ENCODE measurements at places on chromosomes 16 and 17. TPM values are rescaled to one million over a fixed set of nuclear protein-coding genes. Genes with fewer than 3 reads are reported as not detected.
A peak's percentile ranks its signal among the peaks of the same experiment; 100 is the strongest.

DNA sequence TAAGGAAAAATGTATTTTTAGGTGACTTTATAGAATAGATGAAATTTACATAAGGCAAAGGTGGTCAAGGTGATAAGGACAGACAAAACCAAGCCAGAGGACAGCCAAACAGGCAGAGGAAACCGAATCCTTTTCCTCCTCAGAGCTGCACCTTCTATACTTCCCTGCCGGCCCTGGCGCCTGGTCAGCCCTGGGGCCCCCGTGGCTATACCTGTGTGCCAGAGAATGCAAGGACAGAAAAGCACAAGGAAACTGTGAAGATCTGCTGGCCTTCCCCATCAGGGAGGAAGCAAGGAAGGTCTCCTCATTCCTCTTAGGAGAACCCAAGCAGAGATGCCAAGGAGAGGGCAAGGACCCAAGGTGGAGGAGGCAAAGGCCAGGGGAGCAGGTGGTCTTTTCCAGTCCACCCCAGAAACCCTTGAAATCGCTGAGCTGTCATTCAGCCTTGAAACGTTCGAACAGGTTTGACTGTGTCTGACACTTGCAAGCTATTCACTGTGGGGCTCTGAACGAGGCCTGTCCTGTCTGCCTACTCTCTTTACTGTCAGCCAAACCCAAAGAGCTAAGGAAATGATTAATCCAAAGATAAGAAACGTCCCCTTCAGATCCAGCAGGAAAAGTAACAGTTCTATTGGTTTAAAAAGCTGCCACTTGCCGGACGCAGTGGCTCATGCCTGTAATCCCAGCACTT lies 114.4 kb downstream of the XYLT1 start:
- DNase-seq: no peak

GRCh38 chr16:81530296-81530721 lies 85.7 kb downstream of the CMIP start:
- no peak for DNase-seq

- DNase-seq: no peak
Observed at GRCh38 chr17:73411313-73411747, 99.5 kb upstream of the CDC42EP4 start.

- peak; percentile 67 for DNase-seq
Observed at GRCh38 chr16:67528870-67529581, 397 bp downstream of the RIPOR1 start.

KRT13 gene
- total RNA-seq: not detected

- DNase-seq: no peak
Observed at GRCh38 chr17:41322094-41322902, 6.8 kb upstream of the KRTAP17-1 start.

All from left cardiac atrium (tissue), 4 donors.